ENCODE measurements at places on chromosomes 2 and 18. TPM values are rescaled to one million over a fixed set of nuclear protein-coding genes. Genes with fewer than 3 reads are reported as not detected.

DNA sequence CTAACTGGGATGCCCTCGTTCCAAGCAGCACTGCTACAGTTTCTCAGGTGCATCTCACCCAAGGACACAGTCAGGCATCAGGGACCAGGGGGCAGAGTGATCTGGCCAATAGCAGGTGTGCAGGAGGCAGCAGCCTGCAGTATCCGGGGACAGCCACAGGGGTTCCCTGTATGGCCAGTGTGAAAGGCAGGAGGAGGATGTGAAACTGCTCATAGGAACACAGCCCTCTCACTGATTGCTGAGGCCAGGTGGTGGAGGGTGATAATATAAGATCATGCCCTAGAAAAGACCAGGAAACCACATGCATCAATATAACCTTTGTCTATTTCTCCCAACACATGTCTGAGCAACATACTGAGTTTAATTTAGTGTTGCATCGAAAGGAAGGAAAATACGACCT lies 112.7 kb upstream of the TACR1 start:
- no peaks in the 10 kb centered on the region for H3K27me3 ChIP-seq
- H3K36me3 ChIP-seq, result no peaks in the 10 kb centered on the region
- no peaks in the 10 kb centered on the region for H3K4me1 ChIP-seq
- no peak overlapping the region for H3K4me3 ChIP-seq

DNA sequence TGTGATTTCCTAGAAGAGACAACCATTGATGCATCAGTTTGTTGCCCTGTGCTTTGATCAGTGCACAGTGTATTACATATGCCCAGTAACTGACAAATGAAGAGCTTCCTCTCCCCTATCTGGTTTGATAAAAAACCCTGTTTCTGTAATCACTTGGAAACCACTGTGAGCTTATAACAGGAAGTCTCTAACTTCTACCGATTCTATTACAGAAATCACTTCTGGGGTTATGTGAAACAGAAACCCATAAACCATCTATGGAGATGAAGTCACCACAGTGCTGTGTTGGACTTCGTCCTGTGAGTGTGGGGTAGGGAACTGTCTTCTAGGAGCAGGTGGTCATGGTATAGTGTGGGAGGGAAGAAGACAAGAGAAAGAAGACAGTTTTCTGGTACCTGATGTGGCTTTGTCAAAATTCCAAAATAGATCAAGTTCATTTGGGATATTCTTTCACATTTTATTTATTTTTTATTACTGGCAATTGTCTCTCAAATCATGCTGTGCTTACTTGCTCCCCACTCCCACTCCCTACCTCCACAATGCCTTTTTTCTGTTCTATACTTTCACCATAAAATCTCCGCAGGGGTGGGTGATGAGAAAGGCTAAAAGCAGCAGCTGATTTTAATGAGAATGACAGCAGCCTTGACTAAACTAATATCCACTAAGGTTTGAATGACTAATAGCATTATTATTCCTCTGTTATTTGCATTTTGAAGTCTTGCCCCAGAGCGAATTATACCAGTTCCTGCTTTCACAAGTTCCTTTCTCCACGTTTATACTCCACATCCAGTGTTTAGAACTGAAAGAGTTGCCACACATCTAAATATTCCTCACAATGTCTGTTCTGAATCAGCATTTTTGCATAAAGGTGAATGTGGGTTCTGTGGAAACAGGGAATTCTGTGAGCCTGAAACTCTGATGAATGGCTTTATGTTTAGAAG lies 41.7 kb upstream of the RND3 start:
- H3K27me3 ChIP-seq, result no peaks in the 10 kb centered on the region
- no peaks in the 10 kb centered on the region for H3K4me1 ChIP-seq
- no peak overlapping the region for H3K4me3 ChIP-seq
- H3K27ac ChIP-seq, result no peak overlapping the region
- no peaks in the 10 kb centered on the region for H3K36me3 ChIP-seq

DNA sequence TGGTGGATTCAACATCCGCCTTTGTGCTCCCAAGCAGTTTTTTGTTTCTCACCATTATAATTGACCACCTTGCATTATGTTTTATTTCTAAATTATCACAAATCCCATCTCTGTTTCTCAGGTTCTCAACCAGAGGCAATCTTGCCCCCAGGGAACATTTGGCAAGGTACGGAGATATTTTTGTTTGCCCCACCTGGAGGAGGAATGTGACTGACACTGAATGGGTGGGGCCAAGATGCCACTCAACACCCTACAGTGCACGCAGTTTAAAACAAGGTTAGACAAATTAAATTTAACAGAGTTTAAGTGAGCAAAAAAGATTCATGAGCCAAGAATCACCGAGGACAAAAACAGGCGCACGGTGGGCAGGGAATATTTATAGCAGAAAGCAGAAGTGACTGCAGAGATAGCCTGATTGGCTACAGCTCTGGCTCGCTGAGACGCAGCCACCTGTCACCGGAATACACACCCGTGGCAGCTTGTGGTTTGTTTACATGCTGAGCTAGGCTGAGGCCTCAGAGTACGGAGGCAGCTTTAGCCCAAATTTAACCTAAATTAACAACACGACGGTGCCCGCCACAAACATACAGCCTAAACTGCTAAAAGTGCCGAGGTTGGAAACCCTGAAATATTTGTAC lies 150.0 kb upstream of the ALKAL2 start:
- H3K4me1 ChIP-seq, result no peaks in the 10 kb centered on the region
- no peaks in the 10 kb centered on the region for H3K36me3 ChIP-seq
- no peaks in the 10 kb centered on the region for H3K27me3 ChIP-seq
- no peak overlapping the region for H3K4me3 ChIP-seq
- no peak for DNase-seq

DNA sequence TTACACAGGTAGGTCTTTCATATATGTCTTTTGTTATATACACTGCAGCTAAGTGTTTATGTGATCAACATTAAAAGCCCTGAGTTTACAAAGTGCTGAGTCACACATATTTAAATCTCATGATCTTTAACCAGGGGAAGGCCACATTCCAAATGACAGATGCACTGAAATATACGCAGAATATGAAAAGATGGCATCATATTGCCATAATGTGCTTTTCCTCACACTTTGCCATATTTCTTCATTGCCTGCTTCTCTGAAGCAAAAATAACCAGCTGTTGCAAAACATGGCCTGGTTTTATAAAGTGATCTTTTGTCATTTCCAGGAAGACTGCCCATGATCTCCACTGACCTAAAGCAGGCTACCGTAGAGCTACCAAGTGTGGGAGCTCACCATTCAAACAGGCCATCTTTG lies 93.5 kb upstream of the MAPRE2 start:
- H3K4me1 ChIP-seq, result no peaks in the 10 kb centered on the region
- DNase-seq, result no peak
- no peak overlapping the region for H3K4me3 ChIP-seq
- H3K27me3 ChIP-seq, result no peaks in the 10 kb centered on the region
- H3K27ac ChIP-seq, result no peak overlapping the region

GRCh38 chr2:197809064-197809463 lies 4.7 kb downstream of the PLCL1 start:
- H3K36me3 ChIP-seq, result no peaks in the 10 kb centered on the region
- peak overlapping the region; percentile 5 for H3K27ac ChIP-seq
- H3K4me1 ChIP-seq, result peaks cover 3% of the 10 kb centered on the region

GRCh38 chr2:67446491-67446911 lies 49.4 kb downstream of the ETAA1 start:
- no peaks in the 10 kb centered on the region for H3K36me3 ChIP-seq
- no peak overlapping the region for H3K27ac ChIP-seq
- DNase-seq, result no peak
- no peaks in the 10 kb centered on the region for H3K27me3 ChIP-seq
- no peaks in the 10 kb centered on the region for H3K4me1 ChIP-seq

Gene LRP1B
- total RNA-seq, result not detected

Gene COBLL1
- 13.3 TPM for total RNA-seq

DNA sequence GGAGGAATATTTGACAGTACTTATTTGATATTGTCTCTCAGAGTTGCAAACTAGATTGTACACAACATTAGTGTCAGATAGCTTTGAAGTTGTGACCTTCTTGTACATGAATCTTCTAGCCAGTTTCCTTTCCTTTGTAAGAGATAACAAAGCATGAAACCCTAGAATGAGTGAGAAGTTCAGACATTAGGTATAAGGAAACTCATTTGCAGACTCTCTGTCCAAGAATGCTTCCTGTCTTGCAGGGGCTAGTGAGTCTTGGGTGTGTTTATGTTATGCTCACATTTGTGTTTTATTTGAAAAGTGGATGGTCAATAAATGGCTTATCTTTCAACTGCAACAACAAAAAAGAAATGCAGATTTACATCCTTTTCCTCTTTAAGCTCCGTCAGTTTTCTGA lies 1.4 kb downstream of the BOD1L2 start:
- no peaks in the 10 kb centered on the region for H3K27me3 ChIP-seq
- H3K36me3 ChIP-seq, result no peaks in the 10 kb centered on the region
- H3K27ac ChIP-seq, result no peak overlapping the region
- no peak overlapping the region for H3K4me3 ChIP-seq

Gene DSG4
- not detected for total RNA-seq

Gene SULT1C2
- not detected for total RNA-seq

- no peaks in the 10 kb centered on the region for H3K27me3 ChIP-seq
- peaks cover 4% of the 10 kb centered on the region for H3K4me1 ChIP-seq
- DNase-seq, result no peak
- no peaks in the 10 kb centered on the region for H3K36me3 ChIP-seq
Measured at GRCh38 chr2:236718207-236718992, 148.8 kb downstream of the ACKR3 start.

Gene CROCC2
- 2.9 TPM for total RNA-seq

Gene METTL5
- 42.6 TPM for total RNA-seq

GRCh38 chr2:216183462-216183861 lies 74.3 kb downstream of the XRCC5 start:
- no peak overlapping the region for H3K27ac ChIP-seq
- peaks cover 2% of the 10 kb centered on the region for H3K4me1 ChIP-seq
- peaks cover 32% of the 10 kb centered on the region for H3K36me3 ChIP-seq
- no peaks in the 10 kb centered on the region for H3K27me3 ChIP-seq
- no peak overlapping the region for H3K4me3 ChIP-seq

DNA sequence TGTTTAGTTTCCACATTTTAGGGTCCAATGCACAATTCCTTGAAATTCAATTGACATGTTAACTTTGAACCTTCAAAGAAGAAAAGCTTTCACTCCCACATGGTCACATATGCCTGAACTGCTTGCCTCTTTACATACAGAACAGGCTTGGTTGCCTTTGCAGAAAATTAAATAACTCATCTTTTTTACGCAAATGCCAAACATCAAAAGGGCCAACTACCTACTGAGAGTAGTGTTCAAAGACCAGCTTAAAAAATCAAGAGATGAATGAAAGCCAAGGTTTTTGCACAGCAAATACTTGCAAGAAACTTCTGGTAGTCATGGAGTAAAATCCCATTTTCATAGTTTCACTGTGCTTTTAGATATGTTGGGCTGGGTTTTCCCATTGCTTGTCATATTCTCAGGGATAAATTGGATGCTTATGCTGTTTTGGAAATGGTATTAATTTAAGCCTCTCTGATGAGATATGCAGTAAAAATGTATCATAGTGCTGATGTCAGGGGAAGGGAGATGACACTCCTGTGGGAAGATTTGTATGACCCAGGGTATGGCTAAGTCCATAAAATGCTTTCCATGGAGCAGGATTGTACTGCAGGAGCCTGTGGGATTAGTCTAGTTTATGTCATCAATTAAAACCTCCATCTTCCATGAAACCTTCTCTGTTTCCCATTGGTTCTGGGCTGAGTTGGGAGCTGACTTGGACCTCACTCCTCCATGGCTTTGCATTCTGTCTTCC lies 60.6 kb upstream of the DARS1 start:
- no peak for DNase-seq
- H3K36me3 ChIP-seq, result no peaks in the 10 kb centered on the region
- no peak overlapping the region for H3K27ac ChIP-seq
- H3K27me3 ChIP-seq, result no peaks in the 10 kb centered on the region
- no peak overlapping the region for H3K4me3 ChIP-seq

GRCh38 chr2:3641181-3641580 lies 16.8 kb upstream of the ALLC start:
- no peak overlapping the region for H3K27ac ChIP-seq
- H3K27me3 ChIP-seq, result no peaks in the 10 kb centered on the region
- H3K4me1 ChIP-seq, result no peaks in the 10 kb centered on the region
- DNase-seq, result no peak
- H3K36me3 ChIP-seq, result no peaks in the 10 kb centered on the region

DNA sequence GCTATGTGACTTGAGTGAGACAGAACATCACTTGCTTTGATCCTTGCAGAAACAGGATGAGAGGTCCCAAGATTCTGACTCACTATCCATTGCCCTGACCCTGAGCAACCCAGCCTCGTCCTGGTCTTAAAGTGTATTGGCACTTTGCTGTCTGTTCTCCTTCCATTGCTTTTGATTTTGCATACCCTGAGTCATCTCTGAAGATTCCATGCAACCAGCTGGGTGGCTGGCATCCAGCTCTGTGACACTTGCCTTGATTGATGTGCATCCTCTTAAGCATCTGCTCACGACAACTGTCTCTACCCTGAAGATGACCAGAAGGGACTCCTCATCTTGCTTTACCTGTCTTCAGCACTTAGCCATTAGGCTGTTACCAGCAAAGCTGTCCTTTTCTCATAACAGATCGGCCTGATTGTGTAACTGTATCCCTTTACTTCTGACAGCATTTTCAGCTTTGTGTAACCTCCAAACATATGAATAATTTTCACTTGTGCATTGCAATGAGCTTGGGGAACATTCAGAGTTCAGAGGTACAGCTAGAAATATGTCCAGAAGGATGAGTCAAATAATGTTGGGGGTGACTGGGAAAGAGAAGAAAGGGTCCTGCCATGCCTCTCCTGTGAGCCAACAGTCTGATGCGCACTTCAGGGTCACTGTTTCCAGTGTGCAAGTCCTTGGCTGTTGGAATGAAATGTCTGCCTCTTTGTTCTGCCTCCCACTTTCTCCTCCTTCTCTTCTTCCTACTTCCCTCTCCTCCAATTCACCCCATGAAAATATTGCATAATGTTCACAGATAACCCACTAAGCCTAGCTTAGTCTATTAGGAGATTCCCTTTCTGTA lies 249.7 kb upstream of the OSR1 start:
- H3K4me1 ChIP-seq, result no peaks in the 10 kb centered on the region
- no peaks in the 10 kb centered on the region for H3K36me3 ChIP-seq
- no peak overlapping the region for H3K4me3 ChIP-seq
- DNase-seq, result no peak
- no peak overlapping the region for H3K27ac ChIP-seq
- no peaks in the 10 kb centered on the region for H3K27me3 ChIP-seq

DNA sequence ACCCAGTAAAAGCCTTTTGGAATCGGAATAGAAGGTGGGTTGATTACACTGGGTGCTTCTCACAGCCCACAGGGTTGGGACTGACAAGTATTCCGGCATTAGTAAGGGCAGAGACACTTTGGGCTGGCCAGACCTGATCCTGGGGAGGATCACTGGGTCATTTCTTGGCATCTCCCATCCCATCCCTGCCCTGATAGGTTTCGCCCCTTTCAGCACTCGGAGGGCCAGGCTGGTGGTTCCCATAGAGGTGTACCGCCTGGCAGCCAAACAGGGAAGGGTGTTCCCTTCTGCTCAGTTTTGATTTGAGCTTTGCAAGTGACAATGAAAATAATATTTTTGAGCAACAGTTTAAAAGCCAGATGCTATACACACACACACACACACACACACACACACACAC lies 37.3 kb downstream of the CYP1B1 start:
- peak overlapping the region; percentile 27 for H3K4me3 ChIP-seq
- H3K4me1 ChIP-seq, result no peaks in the 10 kb centered on the region

DNA sequence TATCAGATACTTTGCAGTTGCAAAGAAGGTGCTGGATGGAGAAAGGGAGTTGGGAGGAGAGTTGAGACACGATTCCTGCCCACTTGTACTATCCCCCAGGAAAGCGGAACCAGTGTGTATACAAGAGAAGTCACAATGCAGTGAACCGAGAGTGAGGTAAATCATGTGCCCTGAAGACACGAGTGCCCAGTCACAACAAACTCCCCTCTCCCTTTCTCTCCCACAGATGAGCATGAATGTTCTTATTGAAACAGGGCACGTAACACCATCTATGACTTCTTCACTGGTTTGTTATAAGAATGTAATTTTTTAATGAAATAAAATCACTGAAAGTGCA lies 155.7 kb downstream of the IRS1 start:
- no peaks in the 10 kb centered on the region for H3K36me3 ChIP-seq
- no peak overlapping the region for H3K4me3 ChIP-seq
- H3K27me3 ChIP-seq, result no peaks in the 10 kb centered on the region
- H3K4me1 ChIP-seq, result peaks cover 4% of the 10 kb centered on the region
- no peak for DNase-seq
